ENCODE measurements at places on chromosomes 12 and 14. TPM values are rescaled to one million over a fixed set of nuclear protein-coding genes. Genes with fewer than 3 reads are reported as not detected.

- H3K36me3 ChIP-seq: no peaks in the 10 kb centered on the region
- peak; percentile 92 for DNase-seq
- peak overlapping the region; percentile 91 for H3K4me3 ChIP-seq
- no peaks in the 10 kb centered on the region for H3K27me3 ChIP-seq
- H3K4me1 ChIP-seq: peaks cover 9% of the 10 kb centered on the region
- H3K27ac ChIP-seq: peak overlapping the region; percentile 41
Observed at GRCh38 chr12:121626853-121627640, 717 bp downstream of the ORAI1 start.

DNA sequence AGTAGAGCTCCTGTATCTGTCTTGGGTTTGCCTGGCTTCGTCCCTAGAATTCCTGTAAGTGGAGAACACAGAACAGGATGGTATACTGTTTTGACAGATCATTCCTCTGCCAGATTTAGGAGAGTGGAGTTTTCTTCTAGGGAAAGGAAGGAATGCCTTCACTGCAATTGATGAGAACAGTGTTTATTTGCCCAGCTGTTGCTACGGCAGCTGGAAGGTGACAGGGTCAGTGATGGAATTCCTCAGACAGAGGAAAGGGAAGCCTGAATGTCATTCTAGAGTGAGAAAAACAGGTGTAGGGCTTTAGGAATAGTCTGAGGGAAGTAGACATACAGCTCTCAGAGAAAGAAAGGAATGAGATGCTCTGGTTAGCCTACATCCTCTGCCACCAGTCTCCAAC lies 11.7 kb downstream of the CSRNP2 start:
- peaks cover 69% of the 10 kb centered on the region for H3K36me3 ChIP-seq
- no peak overlapping the region for H3K4me3 ChIP-seq
- no peaks in the 10 kb centered on the region for H3K27me3 ChIP-seq
- no peak for DNase-seq
- no peak overlapping the region for H3K27ac ChIP-seq

GRCh38 chr14:77478796-77479195 lies 19.8 kb downstream of the ISM2 start:
- DNase-seq: no peak
- H3K4me3 ChIP-seq: no peak overlapping the region
- no peaks in the 10 kb centered on the region for H3K36me3 ChIP-seq
- no peaks in the 10 kb centered on the region for H3K4me1 ChIP-seq
- no peaks in the 10 kb centered on the region for H3K27me3 ChIP-seq

GRCh38 chr14:51627313-51627712 lies 24.4 kb upstream of the FRMD6 start:
- DNase-seq: no peak
- no peaks in the 10 kb centered on the region for H3K36me3 ChIP-seq
- no peaks in the 10 kb centered on the region for H3K4me1 ChIP-seq
- no peak overlapping the region for H3K27ac ChIP-seq
- H3K4me3 ChIP-seq: no peak overlapping the region
- H3K27me3 ChIP-seq: no peaks in the 10 kb centered on the region

DNA sequence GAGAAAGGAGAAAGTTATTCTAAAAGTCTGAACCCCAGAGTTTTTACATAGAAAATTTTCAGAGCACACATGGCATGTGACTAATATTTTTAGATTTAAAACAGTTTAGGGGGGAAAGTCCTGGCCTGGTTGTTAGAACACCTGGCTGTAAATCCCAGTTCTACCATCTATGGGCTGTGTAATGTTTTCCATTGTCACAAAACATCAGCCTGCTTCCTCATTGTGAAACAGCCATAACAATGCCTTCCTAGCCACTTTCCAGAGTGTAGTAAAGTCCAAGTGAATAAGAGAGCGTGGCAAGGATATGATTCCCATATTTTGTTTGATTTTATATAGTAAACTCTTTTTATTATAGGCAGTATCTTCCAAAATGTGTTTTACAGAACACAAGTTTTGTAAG lies 310.0 kb upstream of the DCN start:
- H3K27ac ChIP-seq: no peak overlapping the region
- no peaks in the 10 kb centered on the region for H3K4me1 ChIP-seq
- no peaks in the 10 kb centered on the region for H3K27me3 ChIP-seq
- H3K4me3 ChIP-seq: no peak overlapping the region

GRCh38 chr12:96437171-96437445 lies 36.9 kb upstream of the CDK17 start:
- H3K27me3 ChIP-seq: no peaks in the 10 kb centered on the region
- H3K4me1 ChIP-seq: no peaks in the 10 kb centered on the region
- H3K36me3 ChIP-seq: no peaks in the 10 kb centered on the region
- no peak overlapping the region for H3K4me3 ChIP-seq
- DNase-seq: no peak

- no peaks in the 10 kb centered on the region for H3K4me1 ChIP-seq
- no peak overlapping the region for H3K27ac ChIP-seq
- peaks cover 5% of the 10 kb centered on the region for H3K27me3 ChIP-seq
- H3K4me3 ChIP-seq: no peak overlapping the region
Observed at GRCh38 chr12:51938726-51939125, 12.8 kb upstream of the ACVR1B start.

DNA sequence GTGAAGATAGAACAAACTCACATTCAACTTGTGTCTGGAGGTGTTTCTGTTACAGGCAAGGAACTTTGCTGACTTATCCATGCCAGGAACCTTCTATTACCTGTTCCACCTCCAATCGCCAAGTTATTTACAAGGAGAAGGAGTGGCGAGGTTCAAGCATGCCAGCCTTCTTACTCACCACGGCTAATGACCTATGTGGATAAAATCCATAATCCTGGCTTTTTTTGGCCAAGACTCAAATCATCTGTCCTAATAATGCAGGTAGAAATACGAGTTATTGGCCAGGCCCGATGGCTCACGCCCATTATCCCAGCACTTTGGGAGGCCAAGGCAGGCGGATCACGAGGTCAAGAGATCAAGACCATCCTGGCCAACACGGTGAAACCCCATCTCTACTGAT lies 241.6 kb downstream of the TMEM132D start:
- H3K4me1 ChIP-seq: peaks cover 6% of the 10 kb centered on the region
- H3K4me3 ChIP-seq: no peak overlapping the region
- no peak overlapping the region for H3K27ac ChIP-seq
- DNase-seq: no peak
- peaks cover 5% of the 10 kb centered on the region for H3K27me3 ChIP-seq

The CALCOCO1 gene
- 45.7 TPM for total RNA-seq
